RPMI7951 (cell line): ENCODE measurements at places on chromosomes 2 and 18. TPM values are rescaled to one million over a fixed set of nuclear protein-coding genes. Genes with fewer than 3 reads are reported as not detected.

The NEB gene
- under 0.01 and 0.10 TPM in 2 replicates for total RNA-seq

DNA sequence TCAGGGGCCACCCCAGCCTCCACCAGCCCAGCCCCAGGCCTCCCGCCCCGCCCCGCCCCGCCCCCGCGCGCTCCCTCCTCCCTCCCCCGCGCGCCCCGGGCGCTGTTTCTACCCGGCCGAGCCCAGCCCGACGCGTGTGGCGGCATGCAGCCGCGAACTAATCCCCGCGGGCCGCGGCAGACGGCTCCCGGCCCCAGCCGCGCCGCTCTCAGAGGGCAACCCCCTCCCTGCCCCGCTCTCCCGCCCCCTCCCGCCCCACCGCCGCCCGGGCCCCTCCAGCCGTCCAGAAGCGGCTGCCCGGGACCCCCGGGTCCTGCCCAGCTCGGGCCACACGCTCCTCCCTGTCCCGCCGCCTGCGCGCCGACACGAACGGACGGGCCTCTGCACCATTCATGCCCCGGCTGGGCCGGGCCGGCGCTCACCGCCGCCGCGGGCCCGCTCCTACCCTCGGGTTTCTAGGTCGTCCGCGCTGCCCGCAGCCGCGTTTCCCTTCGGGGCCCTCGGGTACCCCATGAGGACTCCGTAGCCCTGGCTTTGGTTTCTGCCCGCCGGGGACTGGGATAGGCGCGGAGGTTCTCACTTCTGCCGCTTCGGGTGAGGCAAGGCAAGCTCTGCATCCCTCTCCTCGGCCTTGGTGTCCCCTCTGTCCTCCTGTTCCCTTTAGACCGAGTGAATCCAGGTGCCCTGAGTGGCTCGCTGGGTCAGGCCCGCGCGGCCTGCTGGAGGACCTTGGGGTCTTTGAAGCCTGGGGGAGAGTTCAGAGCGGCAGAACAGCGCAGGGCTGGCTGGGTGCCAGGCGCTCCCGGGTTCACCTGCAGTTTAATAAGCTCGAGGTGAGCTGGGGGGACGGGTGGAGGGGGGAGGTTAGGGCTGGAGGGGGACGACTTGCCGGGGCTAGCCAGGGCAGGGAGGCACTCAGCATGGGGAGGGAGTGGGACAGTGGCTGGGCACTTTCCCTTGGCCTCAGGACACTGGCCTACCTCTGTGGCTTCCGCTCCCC is 3.1 kb downstream of the WNT10A start:
- peak; percentile 53 for DNase-seq

The PLEK gene
- total RNA-seq = not detected in 2 replicates

GRCh38 chr2:99656994-99657393 is 167.2 kb upstream of the REV1 start:
- DNase-seq = no peak

DNA sequence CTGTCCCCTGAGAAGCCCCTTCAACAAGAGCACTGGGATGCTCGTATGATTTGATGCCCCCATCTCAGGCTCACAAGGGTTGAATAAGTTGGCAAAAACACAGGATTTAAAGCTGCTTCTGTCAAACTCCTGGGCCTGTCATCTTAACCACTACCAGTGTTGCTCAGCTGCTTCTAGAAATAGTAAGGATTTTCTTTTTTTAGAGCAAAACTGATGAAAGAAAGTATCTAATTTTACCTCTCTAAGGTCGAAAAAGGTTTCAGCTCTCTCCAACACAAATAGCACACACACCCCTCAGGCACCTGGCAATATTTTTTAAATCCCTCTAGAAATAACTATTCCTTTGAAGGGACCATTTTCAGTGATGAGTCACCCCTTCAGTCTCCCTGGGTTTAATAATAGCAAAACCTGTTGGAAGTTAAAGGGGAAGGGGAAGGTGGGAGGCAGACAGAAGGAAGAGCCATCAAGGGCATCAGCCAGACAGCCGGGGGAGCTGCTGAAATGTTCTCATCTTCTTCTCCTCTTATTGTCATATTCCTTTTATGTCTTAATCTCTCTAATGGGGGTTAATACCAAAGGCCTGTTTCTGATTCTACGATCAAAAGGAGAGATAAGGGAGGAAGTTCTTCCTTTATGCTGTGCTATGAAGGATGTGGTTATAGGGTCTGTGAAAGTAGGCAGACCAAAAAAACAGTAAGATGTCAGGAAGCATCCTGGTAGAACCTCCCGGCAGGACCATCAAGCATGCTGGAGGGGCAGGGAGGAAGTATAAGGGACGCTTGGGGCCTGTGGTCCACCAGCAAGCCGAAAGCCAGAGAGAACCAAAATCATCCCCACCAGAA is 31.9 kb upstream of the SLC35G4 start:
- DNase-seq = no peak

- DNase-seq = peak; percentile 18
Measured at GRCh38 chr18:42426496-42427015, 471.5 kb downstream of the PIK3C3 start.

GRCh38 chr2:71863396-71863795 is 284.3 kb downstream of the CYP26B1 start:
- DNase-seq = no peak

DNA sequence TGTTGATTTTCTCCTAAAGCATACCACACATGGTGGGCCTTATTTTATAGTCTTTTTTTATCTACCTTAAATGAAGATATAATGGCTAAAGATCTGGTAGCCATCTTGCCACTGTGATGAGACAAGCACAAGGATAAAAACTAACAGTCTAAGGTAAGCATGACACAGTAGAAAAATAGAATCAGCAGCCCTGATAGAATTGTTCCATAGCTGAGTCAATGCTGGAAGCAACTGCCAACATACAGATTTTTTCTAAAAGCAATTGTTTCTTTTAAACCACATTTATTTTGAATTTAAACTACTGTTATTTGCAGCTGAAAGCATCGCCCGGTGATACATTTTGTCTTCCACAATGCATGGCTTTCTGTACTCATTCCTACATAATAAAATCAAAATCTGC is 1091.5 kb upstream of the CHAC2 start:
- no peak for DNase-seq

DNA sequence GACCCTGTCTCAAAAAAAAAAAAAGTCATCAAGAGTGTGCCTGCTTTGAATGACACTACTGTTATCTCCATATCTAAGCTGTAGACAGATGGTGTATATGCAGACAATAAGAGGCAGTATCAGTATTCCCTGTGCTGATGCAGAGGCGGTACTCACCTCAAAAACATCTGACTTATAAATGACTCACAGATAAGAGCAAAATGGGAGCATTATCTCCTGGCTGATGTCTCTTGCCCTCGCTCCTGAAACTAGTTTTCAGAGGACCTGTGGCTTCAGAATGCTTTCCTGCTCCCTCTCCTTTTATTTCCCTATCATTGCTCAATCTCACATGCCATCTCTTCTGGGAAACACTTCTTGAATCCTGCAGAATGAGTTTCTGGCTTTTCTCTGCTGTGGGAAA is 289.6 kb downstream of the PTPRM start:
- DNase-seq = peak; percentile 59
